ENCODE measurements at places on chromosomes 12 and 14.

DNA sequence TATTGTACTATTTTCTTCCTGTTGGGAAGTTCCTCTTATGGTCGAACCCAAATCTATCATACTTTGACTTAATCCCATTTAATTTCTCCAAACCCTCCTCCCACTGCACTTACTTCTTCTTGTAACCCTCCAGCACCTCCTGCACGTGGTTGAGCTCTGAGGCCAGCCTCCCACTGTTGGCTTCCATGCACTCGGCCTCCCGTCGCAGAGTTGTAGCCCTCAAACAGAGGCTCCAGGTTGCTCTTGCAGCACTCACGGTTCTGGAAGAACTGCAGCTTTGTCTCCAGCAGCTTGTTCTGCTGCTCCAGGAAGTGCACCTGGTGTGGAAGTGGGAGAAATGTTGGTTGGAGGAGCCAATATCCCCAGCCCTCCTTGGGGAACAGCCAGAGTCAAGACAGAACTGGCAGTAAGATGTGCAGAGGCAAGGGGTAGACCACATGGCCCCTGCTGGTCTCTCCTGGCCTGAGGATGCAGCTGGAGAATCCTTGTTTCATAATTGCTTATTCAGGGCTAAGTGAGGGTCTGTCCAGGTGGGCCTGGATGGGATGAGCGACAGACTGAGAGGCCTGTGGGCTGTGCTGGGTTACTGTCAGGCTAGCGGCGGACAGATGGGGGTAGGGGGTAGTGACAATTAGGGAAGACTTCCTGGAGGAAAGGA, 18.4 kb upstream of the KRT86 start:
- no peak for DNase-seq

DNA sequence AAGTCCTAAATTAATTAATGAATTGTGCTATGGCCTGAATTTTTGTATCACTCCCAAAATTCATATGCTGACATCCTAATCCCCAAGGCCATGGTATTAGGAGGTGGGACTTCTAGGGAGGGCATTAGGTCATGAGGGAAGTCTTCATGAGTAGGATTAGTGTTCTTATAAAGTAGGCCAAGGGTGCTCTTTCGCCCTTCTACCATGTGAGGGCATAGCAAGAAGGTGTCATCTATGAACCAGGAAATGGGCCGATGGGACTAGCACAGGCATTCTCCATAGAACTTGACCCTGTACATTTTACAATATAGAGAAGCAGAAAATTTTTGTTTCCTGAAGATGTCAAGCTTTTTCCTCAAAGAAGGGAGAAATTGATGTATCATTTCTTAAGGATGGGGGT, 12.5 kb downstream of the SYT10 start:
- DNase-seq: no peak

DNA sequence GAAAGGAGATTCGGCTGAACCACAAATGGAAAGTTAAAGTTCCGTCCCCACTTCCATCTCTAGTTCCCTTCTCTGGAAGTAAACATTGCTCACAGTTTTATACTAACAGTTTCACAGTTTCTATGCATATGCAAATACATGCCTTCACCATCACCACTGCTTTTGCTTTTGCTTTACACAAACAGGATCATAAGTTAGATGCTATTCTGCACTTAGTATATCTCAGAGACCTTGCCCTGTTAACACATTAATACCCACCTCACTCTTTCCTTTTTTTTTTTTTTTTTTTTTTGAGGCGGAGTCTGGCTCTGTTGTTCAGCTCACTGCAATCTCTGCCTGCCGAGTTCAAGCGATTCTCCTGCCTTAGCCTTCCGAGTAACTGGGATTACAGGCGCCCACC, 890 bp downstream of the TEP1 start:
- peak; percentile 13 for DNase-seq

GRCh38 chr14:45194964-45195363, 58.0 kb downstream of the MIS18BP1 start:
- DNase-seq: no peak

DNA sequence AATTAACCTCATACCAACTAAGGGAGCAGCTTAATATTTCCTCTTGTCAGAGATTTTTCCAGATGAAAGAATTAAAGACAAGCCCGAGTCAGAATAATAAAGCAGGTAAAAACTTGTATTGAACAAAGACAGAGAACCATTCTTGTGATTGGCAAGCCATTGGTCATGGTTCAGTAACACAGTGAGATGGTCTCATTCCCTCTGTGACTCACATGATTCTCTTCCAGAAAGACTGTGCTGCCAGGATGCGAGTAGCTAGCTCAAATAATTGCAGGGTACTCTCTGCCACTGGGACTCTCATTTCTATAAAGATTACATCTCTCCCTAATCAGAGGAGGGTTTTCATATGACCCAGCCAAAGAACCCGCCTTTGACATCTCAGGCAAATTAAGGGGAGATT, 179.4 kb downstream of the PHLDA1 start:
- no peak for DNase-seq

GRCh38 chr14:82490397-82490796, 956.7 kb upstream of the SEL1L start:
- no peak for DNase-seq

GRCh38 chr14:68140076-68140741, 320.6 kb downstream of the RAD51B start:
- DNase-seq: no peak

DNA sequence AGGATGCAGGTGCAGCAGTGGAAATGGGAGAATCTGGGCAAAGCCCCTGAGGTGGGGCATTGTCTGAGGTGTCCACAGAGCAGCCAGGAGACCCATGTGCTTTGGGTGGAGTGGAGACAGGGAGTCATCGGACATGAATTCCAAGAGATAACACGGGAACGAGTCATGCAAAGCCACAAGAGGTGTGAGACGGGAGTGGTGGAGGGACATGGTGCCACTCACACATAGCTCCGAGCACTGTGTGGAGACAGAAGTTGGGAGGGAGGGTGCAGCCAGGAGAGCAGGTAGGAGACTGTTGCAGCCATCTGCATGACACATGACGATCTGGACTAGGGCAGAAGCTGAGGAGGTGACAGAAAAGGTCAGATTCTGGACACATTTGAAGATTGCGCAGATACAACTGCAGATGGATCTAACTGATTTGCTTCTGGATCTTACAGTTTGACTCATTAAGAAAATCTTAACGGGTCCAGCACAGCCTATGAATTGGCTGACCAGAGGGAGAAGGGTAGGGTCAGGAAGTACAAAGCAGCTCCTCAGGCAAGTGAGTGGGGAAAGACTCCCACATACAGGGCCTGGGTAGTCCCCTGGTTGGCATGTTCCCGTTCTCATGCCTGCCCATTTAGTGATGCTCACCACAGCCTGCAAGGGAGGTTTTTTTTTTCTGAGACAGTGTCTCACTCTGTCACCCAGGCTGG, 379.8 kb downstream of the FUT8 start:
- DNase-seq: no peak

DNA sequence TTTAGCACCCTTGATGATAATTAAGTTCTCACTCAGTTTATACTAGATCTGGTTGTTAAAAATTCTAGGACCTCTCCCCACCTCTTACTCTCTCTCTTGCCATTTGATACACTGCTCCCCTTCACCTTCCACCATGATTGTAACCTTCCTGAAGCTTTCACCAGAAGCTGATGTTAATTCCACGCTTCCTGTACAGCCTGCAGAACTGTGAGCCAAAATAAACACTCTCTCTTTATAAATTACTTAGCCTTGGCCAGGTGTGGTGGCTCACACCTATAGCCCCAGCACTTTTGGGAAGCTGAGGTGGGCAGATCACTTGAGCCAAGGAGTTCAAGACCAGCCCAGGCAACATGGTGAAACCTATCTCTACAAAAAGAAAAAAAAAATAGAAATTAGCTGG, 11.1 kb upstream of the HECTD4 start:
- no peak for DNase-seq

GRCh38 chr12:1473418-1473817, 121.0 kb downstream of the FBXL14 start:
- peak; percentile 68 for DNase-seq

GRCh38 chr14:25833341-25834126, 764.3 kb downstream of the NOVA1 start:
- no peak for DNase-seq

- no peak for DNase-seq
These were observed 154.9 kb downstream of the SEC23A start for GRCh38 chr14:38948171-38948570.

- DNase-seq: no peak
These were observed 192.6 kb upstream of the CCDC196 start for GRCh38 chr14:66293533-66294105.

GRCh38 chr14:24734917-24735500, 101.0 kb upstream of the GZMB start:
- peak; percentile 50 for DNase-seq

DNA sequence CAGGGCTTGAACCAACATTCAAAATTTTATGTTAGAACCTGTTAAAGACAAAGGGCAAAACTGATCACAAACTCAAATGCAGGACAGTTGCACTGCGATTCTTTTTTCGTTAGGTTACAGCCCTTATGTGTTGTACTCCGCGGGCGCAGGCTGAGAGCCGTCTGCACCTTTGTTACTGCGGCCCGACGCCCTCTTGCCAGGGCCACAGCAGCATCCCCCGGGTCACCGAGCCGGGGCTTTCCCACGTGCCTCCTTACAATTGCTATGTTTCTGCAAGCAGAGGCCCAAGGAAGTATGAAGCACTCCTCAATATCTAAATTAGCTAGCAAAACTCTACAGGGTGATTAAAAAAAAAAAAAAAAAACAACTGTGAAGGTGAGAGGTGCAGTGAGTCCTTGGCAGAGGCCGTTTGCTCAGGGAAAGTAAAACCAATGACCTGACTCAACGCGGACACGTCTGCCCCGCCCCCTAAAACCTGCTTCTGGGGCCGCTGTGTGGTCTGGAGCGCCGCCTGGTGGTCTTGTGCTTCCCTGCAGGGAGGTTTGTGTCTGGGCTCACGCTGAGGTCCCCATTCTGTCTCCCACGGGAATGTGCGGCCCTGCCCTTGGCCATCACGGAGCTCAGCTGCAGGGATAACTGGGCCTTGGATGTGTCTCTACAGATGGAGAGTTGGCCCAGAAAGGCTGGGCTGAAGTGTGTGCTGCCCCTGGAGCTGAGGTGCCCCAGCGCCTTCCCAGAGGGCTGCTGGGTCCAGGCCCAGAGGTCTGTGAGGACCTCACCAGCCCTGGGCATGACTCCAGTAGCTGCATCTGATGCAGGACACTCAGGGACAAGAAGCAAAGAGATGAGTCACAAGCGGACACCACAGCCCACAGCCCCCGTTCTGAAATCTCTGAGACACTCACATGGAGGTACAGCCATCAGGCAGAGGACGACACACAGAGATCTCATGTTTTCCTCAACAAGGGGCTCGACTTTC, 418.5 kb downstream of the TMEM121 start:
- peak; percentile 85 for DNase-seq

GRCh38 chr14:58414845-58415244, 12.5 kb downstream of the TIMM9 start:
- no peak for DNase-seq

DNA sequence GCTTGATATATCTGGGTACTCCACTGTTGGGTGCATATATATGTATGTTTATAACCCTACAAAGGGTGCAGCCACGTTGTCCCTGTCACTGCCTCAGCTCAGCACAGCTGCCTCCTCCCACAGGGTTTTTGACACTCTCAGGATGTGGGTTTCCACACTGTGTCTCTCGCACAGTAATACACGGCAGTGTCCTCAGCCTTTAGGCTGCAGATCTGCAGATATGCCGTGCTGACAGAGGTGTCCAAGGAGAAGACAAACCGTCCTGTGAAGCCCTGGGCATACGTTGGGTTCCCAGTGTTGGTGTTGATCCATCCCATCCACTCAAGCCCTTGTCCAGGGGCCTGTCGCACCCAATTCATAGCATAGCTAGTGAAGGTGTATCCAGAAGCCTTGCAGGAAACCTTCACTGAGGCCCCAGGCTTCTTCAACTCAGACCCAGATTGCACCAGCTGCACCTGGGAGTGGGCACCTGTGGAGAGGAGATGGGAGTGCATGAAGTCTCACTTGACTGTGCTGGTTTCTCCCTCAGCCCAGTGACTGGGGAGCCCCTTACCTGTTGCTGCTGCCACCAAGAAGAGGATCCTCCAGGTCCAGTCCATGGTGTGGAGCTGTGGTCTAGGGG, 498.7 kb downstream of the TMEM121 start:
- peak; percentile 75 for DNase-seq

DNA sequence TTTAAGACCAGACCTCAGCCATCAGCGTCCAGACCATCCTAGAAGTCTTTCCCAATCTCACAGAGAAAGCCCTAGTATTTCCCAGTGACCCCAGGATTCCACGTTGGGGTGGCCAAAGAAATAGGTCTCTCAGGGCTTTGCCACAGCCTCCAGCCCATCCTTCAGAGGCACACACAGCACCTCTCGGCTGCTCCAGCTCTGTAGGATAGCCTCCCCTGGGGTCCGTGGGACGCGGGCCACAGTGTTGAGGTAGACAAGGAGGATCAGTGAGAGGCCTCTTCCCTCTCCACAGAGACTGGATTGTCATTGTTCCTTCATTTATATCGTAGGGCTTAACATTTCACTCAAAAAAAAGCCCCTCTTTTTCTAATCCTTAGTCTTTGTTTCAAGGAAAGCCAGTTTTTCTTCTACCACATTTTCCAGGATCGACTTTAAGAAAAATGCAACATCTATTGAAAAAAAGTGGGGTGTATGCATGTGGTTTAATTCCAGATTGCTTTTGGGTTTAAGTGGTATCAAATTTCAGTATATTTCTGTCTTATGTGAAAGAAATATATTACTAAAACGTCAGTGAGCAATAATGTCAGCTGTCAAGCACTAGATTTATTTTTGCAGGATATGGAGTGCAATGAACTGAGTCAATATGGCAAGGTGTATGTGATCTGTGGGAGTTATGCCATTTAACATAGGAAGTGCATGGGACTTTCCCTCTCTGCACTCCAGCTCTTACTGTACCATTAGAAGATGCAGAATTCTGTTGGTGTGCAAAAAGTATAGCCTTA, 187.5 kb downstream of the MSRB3 start:
- no peak for DNase-seq

- no peak for DNase-seq
These were observed 126.0 kb downstream of the BTG1 start for GRCh38 chr12:92019491-92020277.

- no peak for DNase-seq
These were observed 825.9 kb downstream of the SLC16A7 start for GRCh38 chr12:60421741-60422140.

DNA sequence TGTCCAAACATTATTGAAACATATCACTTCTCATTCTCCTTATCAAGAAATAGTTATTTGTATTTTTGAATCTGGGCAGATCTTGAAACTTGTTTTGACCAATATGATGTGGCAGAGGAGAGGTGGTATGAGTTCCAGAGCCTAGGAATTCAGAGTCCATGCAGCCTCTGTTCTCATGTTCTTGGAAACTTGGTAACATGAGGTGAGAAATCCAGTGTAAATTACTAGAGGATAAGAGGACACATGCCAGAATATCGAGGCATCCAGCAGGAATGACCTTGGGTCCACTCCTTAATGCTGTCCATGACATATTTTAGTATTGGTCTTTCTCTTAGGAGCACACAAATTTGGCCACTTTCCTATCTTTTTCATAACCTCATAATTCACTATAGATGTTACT, 1374.6 kb downstream of the FSCB start:
- DNase-seq: no peak

- DNase-seq: no peak
These were observed 10.5 kb downstream of the EVL start for GRCh38 chr14:100075681-100076080.

- DNase-seq: no peak
These were observed 236.6 kb downstream of the SEC23A start for GRCh38 chr14:38866461-38866860.

- no peak for DNase-seq
These were observed 158.0 kb downstream of the CAPZA3 start for GRCh38 chr12:18895946-18896345.

GRCh38 chr12:13088496-13088895, 15.0 kb downstream of the GSG1 start:
- no peak for DNase-seq

- DNase-seq: peak; percentile 10
These were observed 581.9 kb downstream of the VRK1 start for GRCh38 chr14:97379091-97379531.
